ENCODE measurements at places on chromosomes 5 and 9.

GRCh38 chr9:131012396-131012917 is 3.5 kb downstream of the LAMC3 start:
- DNase-seq: no peak

DNA sequence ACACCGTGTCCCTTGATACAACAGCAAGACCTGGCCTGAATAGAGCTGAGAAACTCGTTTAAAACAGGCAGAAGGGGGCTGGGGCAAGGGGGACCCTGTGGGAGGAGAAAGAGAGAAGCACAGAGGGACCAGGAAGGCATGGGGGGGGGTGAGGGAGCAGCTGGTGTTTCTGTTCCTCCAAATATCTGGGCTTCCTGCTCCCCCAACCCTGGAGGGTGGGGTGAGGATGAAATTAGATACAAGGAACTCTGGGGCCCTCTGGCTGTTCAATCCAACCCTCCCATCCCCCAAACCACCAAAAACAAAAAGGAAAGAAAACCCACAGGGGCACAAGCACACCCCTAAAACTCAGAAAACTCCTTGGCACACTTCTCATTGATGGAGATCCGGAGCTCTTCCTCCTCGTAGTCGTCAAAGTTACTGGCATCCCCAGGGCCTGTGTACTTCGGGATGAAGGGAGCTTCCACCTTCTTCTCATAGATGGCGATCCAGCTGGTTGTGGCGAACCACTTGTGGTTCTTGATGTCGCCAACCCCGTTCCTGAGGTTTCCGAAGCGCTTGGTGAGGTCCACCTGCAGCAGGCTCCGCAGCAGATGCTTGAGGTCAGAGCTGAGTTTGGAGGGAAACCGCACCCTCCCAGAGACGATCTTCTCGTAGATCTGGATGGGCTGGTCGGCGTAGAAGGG is 1.1 kb downstream of the PRKACG start:
- DNase-seq: no peak

DNA sequence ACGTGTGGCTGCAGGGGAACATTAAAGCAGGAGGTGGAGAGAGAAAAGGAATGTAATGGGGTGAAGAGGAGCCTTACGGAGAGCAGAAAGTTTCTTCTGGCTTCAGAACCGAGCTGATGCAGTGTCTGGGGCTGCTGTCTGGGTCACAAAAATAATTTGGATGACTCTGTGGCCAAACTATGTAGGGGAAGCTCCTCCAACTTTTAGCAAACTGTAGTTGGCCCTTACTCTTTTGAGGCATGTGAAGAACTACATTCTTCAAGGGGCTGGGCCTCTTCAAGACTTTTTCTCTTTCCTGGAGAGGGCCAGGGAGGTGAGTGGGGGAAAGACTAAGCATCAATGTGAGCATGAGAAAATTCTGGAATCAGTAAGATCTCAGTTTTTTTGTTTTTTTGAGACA is 31.9 kb upstream of the SPARC start:
- DNase-seq: no peak

- DNase-seq: no peak
These were observed at the start of gene STK32A for GRCh38 chr5:147234825-147235635. Gene STK32A, plus strand, starts transcription at chr5:147235026. Its CDS starts 4,609 bp downstream, at chr5:147239635.

DNA sequence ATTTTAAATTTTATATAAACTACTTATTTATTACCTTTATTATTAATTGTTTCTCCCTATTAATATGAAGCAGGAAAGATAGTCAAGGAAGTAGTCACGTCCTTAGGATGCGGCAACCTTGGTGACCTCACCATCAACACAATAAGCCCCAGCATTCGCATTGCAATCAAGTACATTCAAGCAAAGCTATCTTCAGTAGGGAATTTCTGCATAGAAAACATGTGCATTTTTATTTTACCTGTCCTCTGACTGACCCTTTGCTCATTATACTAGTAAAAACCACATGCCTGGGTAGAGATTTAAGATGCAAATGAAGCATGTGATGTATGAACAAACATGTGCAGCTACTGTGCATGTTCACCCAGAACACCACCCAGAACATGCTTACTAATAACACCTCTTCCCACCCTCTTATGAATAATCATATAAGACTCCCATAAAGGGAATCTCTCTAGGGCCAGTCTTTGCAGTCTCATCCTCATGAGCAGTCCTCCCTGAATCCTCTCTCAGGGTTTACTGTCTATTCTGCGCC is 869.6 kb downstream of the TAF11L14 start:
- no peak for DNase-seq

- DNase-seq: no peak
These were observed 209.3 kb downstream of the NR3C1 start for GRCh38 chr5:143194206-143194605.

DNA sequence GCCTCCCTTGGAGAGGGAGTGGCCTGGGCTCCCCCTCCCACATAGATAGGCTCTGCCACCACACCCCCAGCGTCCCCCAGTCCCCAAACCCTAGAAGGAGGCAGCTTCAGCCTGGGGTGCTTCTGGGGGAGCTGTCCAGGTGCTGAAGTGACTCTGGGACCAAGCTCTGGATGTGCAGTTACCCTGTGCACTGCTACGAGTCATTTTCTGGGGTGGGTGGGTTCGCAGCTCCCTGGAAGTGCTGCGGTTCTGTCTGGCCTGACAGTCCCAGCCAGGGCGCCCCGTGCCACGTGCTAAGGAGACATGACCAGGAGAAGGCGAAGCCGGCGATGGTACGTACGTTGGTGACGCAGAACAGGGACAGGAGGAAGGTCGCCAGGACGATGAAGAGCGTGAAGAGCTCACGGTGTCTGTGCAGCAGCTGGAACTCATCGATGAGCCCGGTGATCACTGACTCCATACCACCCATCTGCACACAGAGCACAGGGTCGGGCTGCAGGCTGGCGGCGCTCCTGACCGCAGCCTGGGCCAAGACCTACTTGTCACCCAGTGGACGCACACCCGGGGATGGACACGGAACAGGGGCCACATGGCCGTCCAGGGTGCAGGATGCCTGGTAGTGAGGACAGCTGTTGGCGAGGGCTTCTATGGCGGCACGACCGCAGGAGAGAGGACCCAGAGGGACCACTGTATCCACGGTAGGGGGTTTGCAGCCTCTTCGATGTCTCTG is 35.7 kb downstream of the SLC6A3 start:
- no peak for DNase-seq
